ENCODE measurements at places on chromosomes 16 and 17.
A peak's percentile ranks its signal among the peaks of the same experiment; 100 is the strongest.

- no peak for DNase-seq
These were observed 18.2 kb upstream of the ABR start for GRCh38 chr17:1197781-1198490.

DNA sequence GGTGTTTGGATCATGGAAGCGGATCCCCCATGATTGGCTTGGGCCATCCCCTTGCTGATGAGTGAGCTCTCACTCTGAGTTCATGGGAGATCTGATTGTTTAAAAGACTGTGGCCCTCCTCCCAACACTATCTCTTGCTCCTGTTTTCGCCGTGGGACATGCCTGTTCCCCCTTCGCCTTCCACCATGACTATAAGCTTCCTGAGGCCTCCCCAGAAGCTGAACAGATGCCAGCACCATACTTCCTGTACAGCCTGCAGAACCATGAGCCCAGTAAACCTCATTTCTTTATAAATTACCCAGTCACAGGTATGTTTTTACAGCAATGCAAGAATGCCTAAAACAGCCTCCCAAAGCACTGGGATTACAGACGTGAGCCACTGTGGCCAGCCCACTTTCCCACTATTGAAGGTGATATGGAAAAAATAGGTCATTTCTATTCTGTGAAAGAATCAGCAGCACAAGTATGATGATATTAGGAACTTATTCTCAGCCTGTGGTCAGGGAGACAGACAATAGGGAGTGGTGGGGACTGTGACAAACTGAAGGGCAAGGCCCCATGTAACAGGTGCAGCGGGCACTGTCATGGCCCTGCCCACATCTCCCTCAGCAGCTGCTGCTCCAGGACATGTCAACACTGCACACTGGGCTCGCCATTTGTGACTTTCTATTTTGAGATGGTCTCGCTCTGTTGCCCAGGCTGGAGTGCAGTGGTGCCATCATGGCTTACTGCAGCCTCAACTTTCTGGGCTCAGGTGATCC, 33.7 kb upstream of the LITAF start:
- DNase-seq, result no peak

- DNase-seq, result no peak
These were observed 97.7 kb downstream of the ZNF18 start for GRCh38 chr17:11899537-11899942.

DNA sequence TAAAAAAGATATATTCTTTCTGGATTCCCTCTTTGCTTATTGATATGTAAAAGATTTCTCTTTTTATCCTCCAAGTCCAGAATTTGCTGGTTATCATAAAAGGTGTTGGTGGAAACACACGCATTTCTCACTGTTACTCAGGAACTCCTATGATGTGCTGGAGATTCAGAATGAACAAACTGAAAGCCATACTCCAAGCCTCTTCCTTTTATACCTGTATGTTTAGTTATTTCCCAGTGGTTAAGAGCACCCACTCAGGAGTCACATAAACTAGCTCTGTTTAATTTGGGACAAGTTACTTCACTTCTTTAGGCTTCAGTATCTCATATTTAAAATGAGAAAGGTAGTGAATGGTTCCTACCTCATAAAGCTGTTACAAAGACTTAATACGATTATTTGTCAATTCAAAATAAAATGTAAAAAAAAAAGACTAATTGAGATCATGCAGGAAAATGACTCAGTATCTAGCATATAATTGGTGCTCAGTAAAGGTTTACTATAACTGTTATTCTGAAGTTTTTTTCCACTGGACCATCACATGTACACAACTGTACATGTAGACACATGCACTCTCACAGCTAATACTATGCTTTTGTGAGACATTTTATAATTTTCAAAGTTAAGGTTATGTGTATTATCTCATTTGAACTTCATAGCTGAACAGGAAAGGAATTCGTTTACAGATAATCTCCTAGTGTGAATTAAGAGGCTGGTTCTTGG, 47.1 kb downstream of the TNRC6C start:
- DNase-seq, result no peak

DNA sequence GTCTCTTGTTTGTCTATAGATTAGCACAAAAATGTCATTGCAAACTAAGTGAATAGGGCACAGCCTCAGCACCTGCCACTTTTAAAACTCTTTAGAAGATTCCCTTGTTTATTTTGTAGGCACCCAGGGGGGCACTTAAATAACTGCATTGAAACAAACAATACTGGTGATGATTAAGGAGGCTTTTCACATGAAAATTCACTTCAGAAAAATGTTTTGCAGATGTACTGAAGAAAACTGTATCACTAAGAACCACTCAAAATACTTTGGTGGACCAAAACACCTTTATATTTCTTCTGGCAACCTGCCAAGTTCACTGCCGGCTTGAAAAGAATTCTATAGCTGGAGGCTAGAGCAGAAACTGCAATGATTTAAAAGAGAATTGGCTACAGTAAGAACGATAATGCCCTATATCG, 281.5 kb downstream of the TOX3 start:
- no peak for DNase-seq

DNA sequence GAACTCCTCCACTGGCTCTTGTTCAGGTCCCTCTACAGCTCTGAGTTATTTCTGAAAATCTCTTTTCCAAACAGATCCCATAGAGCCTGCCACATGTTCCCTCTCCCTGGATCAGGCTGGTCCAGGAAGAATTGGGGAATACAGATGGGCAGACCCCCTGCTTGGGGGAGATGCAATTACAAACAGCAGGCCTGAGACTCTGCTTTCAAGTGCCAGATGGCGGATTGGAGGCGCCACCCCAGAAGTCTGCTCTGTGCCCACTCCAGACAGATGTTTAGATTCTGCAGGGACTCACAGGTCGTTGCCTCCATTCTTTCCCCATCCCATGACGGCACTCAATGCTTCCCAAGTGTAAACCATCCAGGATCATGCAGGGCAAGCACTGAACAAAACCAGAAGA, 316.6 kb downstream of the SLC39A11 start:
- no peak for DNase-seq

DNA sequence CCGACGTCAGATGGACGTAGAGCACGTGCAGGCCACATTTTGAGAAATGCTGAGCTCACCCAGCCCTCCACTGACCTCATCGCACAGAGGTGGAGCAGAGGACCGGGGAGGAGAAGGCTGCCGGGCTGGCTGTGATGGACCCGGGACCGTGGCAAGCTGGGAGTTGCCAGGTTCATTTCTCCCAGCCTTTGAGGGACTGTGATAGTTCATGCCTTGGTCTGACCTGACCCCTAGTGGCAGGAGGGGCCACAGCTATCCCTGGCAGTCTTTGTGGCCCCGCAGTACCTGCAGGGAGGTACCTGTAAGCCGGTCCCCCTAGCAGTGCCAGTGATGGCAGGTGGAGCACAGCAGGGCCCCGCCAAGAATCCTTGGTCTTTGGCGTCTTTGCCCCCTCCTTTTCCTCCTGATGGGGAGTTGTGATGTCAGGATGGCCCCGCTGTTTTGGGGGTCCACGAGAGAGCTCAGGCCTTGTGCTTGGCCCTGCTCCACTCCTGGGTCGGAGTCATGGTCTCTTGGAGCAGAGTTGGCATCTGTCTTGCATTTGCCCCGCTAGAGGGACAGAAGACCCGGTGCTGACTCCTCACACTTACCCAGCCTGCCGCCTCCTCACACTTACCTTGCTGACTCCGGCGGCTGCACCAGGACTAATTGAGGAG, 50.4 kb downstream of the OR1D5 start:
- DNase-seq, result peak; percentile 55

DNA sequence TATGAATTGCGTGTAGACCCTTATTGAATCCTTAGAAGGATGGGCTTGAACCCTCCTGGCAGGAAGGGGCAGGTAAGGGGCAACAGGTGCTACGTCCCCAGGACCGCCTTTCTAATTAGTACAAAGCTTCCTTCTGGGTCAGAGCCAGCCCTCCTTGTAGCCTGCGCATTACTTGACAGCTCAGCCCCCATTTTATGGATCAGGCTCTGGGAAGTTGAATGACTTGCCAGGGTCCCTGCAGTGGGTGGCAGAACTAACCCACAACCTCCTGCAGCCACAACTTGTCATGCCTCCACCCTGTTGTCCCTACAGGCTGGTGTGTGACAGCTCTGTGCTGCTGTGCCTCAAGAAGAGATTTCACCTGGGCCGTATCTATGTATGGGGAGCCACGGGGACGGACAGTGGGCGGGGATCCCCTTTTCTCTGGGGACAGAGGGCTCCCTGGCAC, 2.7 kb downstream of the MYO15B start:
- no peak for DNase-seq

DNA sequence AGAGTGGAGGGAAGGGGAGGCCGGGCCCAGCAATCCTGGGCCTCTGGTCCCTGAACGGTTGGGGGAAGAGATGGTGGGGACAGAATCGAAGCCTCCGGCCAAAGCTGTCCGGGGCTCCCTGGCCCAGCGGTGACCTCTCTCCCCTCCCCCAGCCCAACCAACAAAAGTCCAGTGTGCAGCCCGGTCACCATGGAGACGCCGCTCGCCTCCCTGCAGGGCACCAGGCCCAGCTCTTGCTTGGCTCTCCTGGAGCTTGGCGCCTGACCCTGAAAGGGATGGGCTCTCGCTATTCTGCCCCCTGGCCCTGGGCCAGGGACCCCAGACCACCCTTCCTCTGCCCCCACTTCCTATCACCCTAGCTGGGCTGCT, 1.3 kb downstream of the METRN start:
- DNase-seq, result peak; percentile 65

GRCh38 chr17:81682565-81683207, 911 bp downstream of the ARL16 start:
- DNase-seq, result peak; percentile 10

DNA sequence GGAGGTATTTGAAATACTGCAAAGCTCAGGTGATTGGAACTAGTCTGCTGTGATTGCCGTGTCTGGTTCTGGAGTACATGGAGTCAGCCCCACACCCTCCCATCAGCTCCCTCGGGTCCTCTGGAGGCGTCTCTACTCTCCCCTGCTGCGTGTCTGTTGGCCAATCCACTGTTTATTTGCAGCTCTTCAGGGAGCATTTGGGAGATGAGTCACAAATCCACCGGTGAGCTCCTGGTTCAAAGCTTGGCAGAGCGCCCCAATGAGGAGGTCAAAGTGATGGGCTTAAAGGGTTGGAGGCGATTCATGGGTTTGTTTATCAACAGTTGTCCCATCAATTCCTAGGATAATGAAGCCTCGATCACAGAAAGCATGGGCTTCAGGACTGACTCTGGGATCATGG, 14.6 kb downstream of the CALB2 start:
- no peak for DNase-seq

DNA sequence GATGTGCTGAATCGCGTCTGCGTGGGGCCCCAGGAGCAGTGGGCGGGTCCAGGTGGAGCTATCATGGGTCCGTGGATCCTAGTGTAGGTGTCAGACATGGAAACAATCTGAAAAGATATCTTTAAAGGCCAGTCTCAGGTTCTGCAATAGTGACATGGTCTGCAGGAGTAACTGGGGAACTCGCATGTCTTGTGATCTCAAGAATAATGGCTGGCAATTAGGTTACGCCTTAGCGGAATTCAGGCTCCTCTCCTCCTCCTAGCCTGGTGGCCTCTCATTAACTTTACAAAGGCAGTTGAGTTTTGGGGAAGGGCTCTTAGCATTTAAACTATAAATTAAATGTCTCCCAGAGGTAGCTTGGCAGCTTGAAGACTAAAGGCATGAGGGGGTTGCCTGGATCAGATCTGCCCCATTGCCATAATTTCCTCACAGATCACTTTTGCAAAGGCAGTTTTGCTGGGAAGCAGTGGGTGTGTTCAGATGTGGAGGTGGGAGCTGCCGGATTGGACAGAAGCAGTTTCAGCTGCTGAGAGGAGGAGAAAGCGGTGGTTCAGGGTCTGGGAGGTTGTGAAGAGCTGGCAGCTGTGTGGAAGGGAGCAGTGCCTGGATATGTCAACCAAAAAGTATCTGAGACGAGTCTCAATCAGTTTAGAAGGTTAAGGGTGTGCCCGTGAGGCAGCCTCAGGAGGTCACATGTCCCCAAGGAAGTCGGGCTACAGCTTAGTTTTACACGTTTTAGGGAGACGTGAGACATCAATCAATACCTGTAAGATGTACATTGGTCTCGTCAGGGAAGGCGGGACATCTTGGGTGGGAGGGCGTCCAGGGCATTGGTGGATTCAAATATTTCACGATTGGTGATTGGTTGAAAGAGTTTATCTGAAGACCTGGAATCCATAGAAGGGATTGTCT, 2.7 kb downstream of the TBCD start:
- DNase-seq, result peak; percentile 32

- no peak for DNase-seq
These were observed 20.9 kb upstream of the PSMD7 start for GRCh38 chr16:74275711-74276110.

DNA sequence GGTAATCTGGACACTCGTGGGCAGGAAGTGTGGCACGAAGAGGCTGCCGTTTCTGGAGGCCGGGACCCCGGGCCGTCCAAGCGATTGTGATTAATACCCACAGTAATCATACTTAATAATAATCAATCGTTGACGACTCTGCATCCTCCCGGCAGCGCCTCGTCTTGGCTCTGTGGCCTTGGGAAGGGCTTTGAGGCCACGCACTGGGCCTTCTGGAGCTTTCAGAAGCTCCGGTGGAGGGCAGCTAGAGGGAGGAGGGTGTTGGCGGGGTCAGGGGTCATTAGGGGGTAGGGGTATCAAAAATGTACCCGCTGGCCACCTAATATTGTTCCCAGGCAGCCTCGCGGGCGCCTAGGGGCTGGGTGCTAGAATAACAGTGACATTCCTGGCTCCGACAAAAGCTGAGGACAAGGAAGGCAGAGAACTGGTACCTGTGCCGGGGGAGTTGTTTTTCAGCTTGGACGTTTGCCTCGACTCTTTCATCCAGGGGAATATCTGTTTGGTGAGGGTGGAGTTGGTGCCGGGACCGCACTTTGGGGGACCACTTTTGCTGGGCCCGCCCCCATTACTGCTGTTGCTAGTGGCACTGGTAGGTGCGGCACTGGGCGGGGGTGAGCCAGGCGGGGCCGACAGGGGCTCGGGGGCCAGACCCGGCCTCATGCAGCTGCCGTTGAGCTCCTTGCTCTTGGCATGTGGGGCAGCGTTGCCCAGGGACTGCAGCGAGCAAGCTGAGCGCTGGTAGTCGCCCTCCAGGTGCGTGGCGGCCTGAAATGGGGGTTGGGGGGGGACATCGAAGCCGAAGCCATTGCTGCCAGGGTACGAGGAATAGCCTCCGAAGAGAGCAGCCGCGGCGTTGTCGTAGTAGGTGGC, 6.9 kb upstream of the HOXB2 start:
- peak; percentile 25 for DNase-seq

DNA sequence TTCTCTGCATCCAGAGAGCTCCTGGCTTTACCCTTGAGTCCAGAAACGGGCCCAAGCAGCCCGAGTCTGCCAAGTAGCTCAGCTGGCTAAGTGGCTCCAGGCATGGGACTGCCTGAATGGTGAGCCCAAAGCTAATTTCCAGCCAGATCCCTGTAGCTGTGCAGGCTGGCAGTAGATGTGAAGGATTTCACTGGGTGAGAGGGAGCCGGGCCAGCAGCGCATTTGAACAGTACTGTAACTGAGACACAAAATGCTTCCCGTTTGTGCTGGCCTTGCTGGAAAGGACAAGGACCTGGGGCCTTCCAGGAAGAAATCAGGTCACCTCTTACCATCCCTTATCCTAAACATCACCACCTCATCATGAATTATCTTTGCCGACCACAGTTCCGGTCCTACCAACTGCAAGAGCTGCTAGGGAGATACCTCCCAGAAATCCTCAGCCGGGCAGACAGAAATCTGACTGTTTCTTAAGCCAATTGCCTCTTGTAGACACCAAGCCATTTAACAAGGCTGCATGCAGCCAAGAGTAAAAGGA, 3.7 kb downstream of the TIMP2 start:
- no peak for DNase-seq
